Brain microvascular endothelial cell (primary cell): ENCODE measurements at places on chromosomes 16 and 17.

DNA sequence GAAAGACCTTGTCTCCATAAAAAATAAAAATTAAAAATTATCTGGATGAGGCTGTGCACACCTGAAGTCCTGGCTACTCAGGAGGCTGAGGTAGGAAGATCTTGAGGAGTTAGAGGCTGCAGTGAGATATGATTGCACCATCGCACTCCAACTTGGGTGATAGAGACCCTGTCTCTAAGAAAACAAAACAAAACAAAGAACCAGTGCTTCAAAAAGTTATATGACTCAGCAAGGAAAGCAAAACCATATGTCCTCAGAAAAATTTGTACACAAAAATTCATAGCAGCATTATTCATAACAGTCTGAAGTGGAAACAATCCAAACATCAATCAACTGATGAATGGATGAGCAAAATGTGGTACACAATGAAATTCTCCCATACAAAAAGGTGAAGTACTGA lies 48.9 kb downstream of the SLFN5 start:
- peak; percentile 59 for DNase-seq

DNA sequence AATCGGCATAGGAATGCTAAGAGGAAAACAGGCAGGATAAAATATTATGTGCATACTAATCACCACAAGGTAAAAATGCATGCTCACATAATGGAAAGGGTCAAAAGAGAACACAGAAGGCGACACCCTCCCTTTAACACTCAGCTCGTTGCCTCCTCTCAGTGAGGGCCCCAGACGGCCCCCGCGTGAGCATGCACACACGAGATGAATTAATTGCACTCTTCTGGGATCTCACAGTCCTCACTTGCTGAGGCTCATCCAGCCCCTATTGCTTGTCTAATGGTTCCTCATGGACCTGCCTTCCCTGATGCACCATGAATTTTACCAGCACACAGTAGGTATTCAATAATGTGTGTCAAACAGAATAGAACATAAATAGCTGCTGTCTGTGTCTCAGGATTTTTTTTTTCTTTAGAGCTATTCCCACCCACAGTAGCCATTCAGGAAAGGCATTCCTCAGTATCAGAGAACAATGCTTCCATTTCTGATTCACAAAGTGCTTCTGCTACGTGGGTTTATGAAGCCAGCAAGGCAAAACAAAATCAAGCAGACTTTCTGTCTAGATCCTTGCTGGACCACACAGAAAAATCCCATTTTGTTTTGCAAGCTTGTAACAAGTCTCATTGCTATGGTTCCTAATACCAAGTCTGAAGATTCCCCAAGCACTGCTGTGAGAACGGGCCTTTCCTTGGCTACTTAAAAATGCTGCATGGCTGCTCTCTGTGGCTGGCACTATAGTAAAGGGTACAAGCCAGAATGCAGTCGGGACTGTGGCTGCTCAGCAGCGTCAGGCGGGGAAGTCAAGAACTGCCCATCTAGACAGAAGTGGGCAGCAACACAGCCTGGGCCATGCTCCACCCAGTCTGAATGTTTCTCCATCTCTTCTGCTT lies 43.6 kb downstream of the TOM1L2 start:
- no peak for DNase-seq

DNA sequence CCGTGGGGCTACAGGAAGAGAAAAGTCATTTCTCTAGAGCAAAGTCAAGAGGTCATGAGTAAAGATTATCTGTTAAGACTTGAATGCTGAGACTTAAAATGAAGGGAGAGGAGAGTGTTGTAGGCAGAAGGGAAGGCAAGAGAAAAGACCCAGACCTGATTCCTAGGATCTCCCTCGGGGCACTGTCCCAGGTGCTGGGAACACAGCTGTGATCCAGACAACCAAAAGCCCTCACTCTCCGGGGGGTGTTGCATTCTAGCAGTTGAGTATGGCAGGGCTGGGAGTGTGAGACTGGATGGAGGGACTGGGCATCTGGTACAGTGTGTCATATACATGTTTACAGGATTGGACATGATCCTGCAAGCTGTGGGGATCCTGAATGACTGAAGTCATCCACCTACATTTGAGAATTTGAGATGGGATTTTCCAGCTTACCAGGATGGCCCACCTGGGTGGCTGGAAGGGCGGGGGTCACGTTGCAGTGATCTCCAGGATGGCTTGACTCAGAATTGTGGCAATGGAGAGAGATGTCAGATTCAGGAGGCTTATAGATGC lies 29.1 kb downstream of the ARSG start:
- DNase-seq = no peak

DNA sequence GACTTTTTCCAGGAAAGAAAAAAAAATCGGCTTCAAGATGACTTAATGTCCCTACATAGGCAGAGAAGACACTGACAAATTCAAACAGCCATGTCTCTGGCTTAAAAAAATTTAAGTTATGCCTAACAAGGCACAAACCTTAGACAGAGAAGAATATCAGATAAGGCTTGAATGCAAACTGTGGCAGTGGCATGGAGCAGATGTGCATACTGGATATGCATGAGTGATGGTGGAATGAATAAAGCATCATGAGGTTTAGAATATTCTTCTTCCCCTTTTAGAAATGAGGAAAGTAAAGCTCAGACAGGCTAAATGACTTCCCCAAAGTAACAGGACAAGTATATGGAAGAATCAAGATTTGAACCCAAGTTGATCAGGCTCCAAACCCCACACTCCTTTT lies 23.2 kb upstream of the WSCD1 start:
- DNase-seq = no peak

- no peak for DNase-seq
Observed at GRCh38 chr17:30002088-30002487, 60.7 kb downstream of the EFCAB5 start.

DNA sequence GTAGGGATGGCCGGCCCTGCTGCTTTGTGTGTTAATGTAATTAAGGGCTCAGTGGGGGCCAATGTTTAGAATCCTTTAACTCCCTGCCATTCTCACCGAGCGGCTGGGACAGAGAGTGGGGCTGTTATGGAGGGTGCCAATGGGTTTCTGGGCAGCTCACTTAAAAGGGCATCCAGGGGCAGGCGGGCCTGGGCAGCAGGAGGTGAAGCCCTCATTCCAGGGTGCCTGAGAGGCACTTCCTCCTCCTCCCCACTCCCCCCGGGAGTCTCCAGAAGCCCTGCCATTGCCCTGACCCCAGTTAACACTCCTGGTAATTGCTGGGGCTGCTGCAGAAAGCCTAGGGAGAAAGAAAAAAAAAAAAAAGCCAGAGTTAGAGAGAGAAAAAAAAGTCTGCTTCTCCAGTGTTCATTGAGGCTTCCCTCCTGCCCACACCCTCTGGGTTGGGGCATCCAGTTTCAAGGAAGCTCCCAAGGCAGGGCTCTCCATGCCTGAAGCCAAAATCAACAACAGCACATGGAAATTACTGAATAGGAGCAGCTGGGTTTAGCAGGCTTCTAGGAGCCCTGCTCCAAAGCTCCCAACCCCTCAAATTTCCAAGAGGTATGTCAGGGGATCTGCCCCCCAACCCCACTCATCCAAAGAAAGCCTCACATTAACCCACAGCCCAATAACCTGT lies 28.0 kb downstream of the CUEDC1 start:
- DNase-seq = peak; percentile 30

DNA sequence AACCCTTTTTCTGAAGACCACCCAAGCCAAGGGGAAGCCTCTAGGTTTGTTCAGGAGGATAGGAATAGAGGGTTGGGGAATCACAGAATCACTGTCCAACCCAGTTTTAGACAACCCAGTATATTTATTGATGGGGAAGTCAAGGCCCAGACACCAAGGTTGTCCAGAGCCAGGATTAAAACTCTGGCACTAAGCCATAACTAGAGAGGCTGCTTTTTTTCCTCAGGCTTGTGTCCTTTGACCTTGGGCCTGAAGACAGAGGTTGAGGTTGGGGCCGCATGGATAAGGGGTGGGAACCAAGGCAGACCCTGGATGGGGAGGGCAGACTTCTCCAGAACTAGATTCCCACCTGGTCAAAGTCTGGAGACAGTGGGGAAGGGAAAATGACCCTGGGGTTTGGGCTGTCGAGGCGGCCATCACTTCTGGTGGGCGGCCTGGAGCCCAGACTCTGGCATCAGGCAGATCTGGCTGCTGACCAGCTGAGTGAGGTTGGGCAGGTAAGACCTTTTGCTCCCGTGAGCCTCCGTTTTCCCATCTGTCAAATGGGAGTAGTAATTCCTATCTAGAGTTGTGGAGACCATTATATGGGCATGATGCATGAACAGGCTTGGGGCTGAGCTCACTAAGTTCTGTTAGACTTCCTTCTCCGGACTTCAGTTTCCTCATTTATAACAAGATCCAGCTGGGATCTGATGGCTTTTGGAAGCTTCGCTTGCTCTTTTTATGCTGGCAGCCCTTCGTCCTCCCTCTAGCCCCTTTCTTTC lies 17.9 kb downstream of the IGFBP4 start:
- DNase-seq = no peak
